ENCODE measurements at places on chromosomes 16 and 17.

DNA sequence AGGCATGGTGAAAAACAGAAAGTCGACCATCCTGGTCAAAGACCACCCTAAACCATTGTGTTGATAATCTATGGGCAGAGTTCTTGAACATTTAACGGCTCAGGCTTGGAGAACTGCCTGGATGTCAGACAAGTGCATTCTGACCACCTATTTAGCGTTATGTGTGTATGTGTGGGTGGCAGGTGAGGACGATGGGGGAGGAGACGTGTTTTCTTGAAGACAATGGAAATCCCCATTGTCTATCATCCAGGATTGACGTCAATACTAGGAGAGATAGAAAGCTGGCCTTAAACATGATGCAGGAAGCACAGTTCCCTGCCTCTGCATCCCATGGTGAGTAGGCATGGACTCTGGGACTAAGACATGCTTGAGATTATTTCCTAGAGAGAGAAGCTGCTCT lies 157.4 kb upstream of the MAF start:
- DNase-seq = no peak

GRCh38 chr17:15348021-15348420 lies 6.6 kb upstream of the TEKT3 start:
- DNase-seq = no peak

GRCh38 chr17:76050538-76051467 lies 21.5 kb downstream of the SRP68 start:
- DNase-seq = no peak

DNA sequence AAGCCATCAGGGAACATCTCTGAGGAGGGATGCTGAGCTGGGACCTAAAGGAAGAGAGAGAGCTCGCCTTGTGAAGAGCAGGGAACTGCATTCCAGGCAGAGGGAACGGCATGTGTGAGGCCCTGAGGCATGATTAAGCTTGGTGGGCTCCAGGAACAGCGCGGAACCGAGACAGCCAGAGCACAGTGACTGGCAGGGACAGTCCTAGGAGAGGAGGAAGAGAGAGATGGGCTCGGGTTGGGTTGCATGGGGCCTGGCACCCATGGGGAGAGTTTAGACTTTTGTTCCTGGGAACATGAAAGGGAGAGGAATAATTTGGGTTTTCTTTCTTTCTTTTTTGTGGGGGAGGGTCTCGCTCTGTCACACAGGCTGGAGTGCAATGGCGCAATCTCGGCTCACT lies 39.2 kb upstream of the CPNE2 start:
- no peak for DNase-seq

- DNase-seq = peak; percentile 46
These were observed 2.5 kb upstream of the ZNF423 start for GRCh38 chr16:49858200-49859124.

- DNase-seq = no peak
These were observed 53.5 kb downstream of the KLHDC4 start for GRCh38 chr16:87712184-87712762.

- DNase-seq = peak; percentile 32
These were observed 4.6 kb downstream of the SMCR8 start for GRCh38 chr17:18319604-18320256.

DNA sequence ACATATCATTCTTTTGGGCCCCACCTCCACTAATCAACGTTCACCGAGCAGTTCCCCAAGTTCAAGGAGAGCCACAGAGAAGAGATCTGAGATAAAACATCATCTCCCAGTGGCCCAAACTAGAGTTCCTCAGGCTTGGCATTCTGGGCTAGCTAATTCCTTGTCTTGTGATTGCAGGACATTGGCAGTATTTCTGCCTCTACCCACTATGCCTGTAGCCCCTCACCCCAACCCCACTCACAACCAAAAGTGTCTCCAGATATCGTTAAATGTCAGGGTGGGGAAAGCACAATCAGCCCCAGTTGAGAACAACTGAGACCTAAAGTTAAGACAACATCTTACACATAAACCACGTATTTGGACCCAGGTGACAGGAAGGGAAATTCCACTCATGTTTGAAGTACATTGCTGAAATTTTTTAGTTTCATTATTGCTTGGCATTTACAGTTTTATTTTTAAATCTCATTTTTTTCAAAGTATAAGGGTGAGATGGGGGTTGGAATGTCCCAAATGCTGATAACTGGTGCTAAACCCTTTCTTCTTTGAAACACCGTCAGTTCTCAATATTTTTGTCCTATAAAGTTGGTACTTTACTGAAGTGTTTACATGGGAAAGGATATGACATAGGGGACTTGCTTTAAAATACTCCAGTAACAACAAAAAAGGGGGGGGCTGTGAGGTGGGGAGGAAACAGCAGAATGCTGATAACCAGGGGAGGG lies 13.6 kb downstream of the ZC3H7A start:
- DNase-seq = no peak

Measured in NCI-H1694 treated with DMSO at 0.1 percent for 48 hours (cell line).